Endodermal cell (in vitro differentiated cells): ENCODE measurements at places on chromosomes 3 and 15. TPM values are rescaled to one million over a fixed set of nuclear protein-coding genes. Genes with fewer than 3 reads are reported as not detected.

SLC24A5 gene
- total RNA-seq, result not detected in 3 replicates

LMAN1L gene
- not detected in 3 replicates for total RNA-seq

LNP1 gene
- 7.1 to 7.9 TPM (median 7.3 TPM) in 3 replicates for total RNA-seq

UNC45A gene
- total RNA-seq, result 95.8 to 103 TPM (median 96.6 TPM) in 3 replicates

FAN1 gene
- total RNA-seq, result 18.0 and 20.0 TPM in 2 replicates

IL17RE gene
- total RNA-seq, result 1.2 to 1.8 TPM (median 1.2 TPM) in 3 replicates

GOLGA6L4 gene
- total RNA-seq, result 3.3 to 6.0 TPM (median 4.6 TPM) in 3 replicates

C3orf49 gene
- total RNA-seq, result not detected in 3 replicates

CDV3 gene
- 118 and 119 TPM in 2 replicates for total RNA-seq

SAXO2 gene
- 22.8 to 25.9 TPM (median 23.9 TPM) in 3 replicates for total RNA-seq

WDR93 gene
- 0.16 and 0.64 TPM in 2 replicates for total RNA-seq

GOLGA6D gene
- 0.11 and 0.14 TPM in 2 replicates for total RNA-seq

SH2D7 gene
- total RNA-seq, result not detected in 3 replicates

GPR160 gene
- total RNA-seq, result 8.6 and 11.9 TPM in 2 replicates

PPP1R14D gene
- not detected in 3 replicates for total RNA-seq

LRRC31 gene
- total RNA-seq, result not detected in 3 replicates

RBP2 gene
- total RNA-seq, result not detected in 2 replicates

HIGD2B gene
- total RNA-seq, result not detected in 3 replicates

NUP210 gene
- 39.3 to 67.6 TPM (median 62.3 TPM) in 3 replicates for total RNA-seq

EXD1 gene
- 0.26 TPM in 1 of 2 replicates, not detected in the other for total RNA-seq

GXYLT2 gene
- total RNA-seq, result 12.0 to 15.1 TPM (median 14.3 TPM) in 3 replicates

PCOLCE2 gene
- 11.5 to 18.3 TPM (median 17.0 TPM) in 3 replicates for total RNA-seq

RTP4 gene
- not detected in 3 replicates for total RNA-seq
